ENCODE measurements at places on chromosomes 5 and 9.
A peak's percentile ranks its signal among the peaks of the same experiment; 100 is the strongest.

DNA sequence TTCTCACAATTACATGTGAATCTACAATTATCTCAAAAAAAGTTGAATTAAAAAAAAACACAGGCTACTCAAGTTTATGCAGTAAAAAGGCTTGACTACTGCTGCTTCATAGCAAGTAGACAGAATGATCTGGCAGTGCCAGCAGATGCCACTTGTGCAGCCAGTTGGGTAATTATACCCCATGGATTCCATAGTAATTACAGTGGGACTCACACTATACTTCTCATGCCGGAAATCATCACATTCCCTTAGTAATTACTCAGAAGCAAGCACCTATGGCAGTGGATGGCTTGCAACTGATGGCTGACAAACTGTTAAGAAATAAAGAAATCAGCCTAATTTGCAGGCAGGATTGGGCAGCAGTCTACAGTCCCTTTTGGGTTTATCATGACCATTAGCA is 463.2 kb upstream of the KLF4 start:
- no peak for DNase-seq

- no peak for DNase-seq
Observed at GRCh38 chr5:9834871-9835770, 205.0 kb upstream of the TAS2R1 start.

DNA sequence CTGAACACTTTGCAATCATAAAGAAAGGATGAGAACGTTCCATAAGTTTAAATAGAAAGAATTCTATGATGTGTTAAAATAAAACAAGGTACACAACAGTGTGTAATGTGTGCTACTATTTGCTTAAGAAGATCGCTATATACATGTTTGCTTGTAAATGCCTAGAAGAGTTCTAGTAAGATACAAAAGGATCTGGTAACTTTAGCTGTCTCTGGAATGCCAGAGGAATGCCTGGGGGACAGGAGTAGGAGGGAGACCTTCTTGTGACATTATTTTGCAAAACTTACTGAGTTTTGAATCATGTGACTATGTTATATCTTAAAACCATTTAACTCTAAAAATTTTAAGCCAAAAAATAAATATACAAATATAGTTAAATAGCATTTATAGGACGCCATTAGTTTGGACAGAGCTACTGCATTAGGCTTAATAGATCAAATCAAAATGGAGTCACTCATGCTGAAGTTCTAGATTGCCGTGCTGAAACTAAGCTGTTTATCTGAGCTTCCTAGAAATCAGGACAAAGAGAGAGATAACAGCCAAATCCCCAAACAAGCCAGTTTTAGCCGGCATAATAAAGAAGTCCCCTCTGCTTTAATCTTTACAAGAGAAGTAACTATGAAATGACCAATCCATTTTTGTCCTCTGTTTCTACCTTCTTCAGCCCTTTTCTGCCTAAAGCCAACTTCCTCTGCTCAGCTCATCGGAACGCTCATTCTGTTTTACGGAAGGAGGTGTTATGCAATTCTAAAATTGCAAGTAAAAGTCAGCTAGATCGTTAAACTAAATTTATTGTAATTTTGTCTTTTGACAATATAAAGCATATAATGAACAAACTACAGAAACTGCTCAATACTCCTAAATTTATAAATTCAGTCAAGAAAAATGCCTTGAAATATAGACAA is 44.8 kb downstream of the LIX1 start:
- no peak for DNase-seq

DNA sequence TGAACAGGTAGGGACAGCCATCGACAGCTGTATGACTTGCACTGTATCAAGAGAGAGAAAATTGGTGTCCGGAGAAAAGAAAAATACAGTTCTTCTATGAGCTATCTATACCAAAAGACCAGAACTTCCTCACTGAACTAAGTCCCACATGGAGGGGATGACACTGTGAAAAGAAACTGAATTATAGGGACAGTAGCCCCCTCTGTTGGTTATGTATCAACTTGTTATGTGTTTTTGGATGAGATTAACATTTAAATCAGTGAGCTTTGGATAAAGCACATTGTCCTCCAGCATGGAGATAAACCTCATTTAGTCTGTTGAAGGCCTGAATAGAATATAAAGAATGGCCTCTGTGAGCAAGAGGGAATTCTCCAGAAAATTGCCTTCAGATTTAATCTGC is 176.6 kb upstream of the SH3GL2 start:
- DNase-seq = no peak

GRCh38 chr9:23539311-23539710 is 286.7 kb downstream of the ELAVL2 start:
- no peak for DNase-seq

- no peak for DNase-seq
Observed at GRCh38 chr9:116081435-116082115, 72.0 kb upstream of the PAPPA start.

- no peak for DNase-seq
Observed at GRCh38 chr9:12625844-12626243, 67.3 kb upstream of the TYRP1 start.

GRCh38 chr5:54804086-54804485 is 181.3 kb downstream of the ESM1 start:
- no peak for DNase-seq

- DNase-seq = no peak
Observed at GRCh38 chr5:40082313-40082712, 597.4 kb upstream of the PTGER4 start.

GRCh38 chr9:38277601-38278200 is 114.8 kb upstream of the ALDH1B1 start:
- no peak for DNase-seq

DNA sequence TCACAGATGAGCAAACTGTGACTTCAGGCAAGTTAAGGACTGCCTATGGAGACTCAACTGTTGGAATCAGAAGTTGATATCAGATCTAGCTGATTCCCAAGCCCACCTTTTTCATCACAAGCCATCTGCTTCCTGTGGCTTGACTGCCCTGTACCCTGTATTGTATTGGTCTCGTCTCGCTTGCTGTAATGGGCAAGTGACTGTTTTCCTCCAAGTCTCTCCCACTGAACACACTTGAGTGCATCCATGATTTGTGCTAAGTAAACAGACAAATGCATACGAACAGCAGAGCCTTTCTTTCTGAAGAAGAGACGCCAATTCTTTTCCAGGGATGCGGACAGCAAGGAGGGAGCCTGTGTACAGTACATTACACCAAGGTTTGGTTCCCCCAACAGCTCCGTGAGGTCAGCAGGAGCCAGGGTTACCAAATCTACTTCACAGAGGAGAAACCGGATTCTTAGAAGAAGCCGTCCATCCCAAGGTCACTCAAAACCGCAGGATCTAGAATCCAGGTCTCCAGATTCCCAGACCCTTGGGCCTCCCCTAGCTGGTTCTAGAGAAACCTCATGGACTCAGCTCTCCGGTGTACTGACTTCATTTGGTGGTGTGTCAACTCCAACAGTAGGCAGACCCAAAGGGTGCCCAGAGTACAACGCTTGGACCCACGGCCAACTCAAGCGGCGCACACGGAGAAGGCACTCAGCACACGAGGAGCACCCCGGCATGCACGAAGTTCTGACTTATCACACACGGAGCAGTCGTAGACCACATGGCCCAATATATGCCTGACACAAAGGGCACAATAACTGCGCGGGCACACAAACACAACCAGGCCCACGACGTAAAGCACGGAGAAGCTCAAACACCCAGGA is 1.1 kb downstream of the BAG1 start:
- DNase-seq = no peak

GRCh38 chr9:113137196-113138168 is 13.3 kb upstream of the SLC31A2 start:
- DNase-seq = no peak

GRCh38 chr5:132205385-132206125 is 22.1 kb downstream of the P4HA2 start:
- no peak for DNase-seq

DNA sequence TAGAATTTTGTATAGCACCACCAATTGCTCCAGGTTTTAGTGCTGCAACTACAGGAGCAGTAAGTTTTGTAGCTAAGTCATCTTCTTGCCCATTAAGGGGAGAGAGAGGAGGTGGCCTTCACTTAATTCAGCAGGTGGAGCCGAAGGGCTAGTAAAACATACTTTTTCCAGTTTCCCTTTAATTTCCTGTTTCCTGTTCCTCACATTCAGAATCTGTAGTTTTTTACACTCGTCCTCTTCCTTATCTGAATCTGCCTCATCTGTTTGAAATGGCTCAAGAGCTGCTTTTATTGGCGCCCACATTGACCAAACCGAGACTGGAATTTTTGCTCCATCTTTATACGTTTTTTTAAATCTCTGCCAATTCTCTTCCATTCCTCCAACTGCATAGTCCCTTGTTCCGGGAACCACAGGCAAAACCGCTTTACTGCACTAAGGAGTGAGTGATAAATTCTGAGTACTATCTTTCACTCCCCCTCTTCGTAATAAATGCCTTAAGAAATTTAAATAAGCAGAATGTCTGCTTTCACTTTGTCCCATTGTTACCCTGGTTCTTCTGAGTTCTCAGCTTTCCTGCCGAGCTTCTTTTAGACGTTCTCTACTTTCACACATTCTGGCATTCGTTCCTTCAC is 133.9 kb downstream of the DROSHA start:
- no peak for DNase-seq

DNA sequence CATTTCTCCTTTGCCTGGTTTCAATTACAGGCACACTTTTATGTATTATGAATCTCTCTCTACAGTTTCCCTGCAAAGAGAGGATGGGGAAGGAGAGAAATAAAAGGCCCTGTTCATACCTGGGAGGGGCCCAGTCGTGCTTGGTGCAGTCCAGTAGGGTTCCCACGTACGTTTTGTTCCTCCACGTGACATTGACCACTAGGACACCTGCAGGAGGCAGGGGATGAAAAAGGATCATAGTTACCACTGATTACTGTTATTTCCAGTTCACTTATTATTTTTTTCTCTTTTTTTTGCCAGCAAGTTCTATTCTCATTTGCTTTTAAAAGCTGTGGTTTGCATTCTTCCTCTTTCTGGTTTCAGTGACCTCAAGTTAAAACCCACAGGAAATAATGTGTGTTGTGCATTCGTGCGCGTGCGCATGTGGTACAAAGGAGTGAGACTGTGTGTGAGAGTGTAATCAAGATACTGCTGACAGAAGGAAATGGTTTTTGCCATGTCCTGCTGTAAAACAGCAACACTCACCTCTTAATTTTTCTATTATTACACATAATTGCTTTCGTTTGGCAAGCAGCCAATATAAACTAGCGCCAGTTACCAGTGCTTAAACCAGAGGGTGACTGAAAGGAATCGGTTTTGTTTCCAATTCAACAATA is 96.8 kb downstream of the ZNF608 start:
- DNase-seq = peak; percentile 82

DNA sequence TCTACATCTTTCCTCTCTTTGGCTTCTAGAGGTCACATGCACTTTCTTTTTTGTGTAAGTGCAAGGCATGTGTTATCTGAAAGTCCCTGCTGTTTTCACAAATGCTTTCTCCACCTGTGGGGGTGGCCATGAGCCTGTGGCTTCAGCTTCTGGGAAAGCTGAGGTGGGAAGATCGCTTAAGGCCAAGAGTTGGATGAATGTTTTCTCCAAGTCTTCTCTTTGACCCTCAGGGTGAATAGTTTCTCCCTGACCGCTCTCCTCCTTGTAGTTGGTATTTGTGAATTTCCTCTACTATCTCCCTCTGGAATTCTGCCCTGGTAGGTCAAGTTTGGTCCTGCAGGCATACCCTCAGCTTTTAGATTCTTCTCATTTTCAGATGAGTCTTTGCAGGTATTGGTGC is 74.2 kb downstream of the UGCG start:
- DNase-seq = no peak

DNA sequence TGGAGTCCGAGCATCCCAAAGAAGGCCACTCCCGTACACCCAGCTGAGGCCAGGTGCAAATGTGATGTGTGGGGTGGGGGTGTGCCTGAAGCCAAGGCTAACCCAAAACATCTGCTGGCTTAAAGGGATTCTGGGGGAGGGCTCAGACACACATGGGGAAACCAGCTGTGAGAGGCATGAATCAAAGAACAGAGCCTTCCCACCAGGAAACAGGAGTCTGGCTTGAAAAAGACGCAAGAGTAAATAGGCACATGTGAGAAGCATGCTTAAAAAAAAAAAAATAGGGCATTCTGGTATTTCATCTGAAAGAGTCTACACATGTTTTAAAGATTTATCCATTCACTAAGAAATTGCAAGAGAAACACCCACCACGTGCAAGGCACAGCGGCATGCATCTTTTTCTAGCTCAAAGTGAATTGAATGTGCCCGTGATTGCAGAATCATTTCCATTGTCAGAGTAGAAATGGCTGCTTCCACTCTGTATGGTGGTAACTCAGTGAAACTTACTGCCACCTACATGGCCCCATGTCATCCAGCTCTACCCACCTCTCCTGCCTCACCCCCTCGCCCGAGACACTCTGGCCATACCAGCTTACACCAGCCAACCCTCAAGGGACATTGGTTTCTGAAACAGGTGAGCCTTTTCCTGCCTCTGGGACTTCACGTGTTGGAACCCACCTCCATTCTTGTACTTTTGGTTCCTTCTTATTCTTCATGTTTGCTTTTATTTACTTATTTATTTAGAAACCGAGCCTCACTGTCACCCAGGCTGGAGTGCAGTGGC is 71.5 kb downstream of the SEMA5A start:
- DNase-seq = no peak

DNA sequence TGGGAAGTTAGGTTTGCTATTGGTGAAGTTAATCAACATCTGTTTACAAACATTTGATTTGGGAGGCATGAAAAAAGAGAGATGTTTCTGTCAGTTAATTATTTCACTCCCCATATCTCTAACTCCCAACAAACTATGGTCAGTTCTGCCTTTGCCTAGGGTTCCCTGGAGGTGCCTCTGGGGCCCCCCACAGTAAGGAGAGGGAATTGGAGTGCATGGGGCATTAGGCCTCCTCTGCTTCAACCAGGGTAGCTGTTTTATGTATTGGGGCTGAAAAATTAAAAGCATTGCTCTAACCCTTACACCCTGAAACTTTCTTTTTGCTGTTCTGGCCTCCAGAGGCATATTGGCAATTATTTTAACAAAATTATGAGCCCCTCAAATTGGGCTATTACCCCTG is 32.3 kb downstream of the RUSC2 start:
- no peak for DNase-seq

DNA sequence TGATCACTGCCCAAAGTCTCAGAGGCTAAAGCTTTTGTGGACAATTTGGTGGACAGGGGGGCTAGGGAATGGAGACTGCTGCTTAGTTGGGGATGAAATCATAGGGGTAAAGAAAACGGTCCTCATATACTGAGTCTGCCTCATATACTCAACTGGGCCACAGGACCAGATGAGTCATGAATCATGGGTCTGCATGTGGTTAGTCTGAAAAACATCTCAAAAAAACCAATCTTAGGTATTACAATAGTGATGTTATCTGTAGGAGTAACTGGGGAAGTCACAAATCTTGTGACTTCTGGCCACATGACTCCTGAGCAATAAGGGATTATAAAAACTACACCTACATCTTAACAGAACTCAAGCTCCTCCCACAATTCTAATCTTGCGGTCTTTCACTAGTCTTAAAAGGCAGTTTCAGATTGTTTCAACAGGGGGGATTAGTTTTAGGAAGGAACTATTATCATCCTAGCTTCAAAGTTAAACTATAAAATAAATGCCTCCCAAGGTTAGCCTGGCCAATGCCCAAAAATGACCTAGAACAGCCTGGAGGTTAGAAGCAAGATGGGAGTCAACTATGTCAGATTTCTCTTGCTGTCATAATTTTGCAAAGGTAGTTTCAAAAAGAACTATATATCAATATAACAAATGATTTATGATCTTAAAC is 17.5 kb downstream of the TMEM161B start:
- no peak for DNase-seq

- DNase-seq = no peak
Observed at GRCh38 chr9:8614926-8615440, 815.4 kb upstream of the DMAC1 start.

All from SHP77 treated with DMSO at 0.1 percent for 48 hours (cell line).